ENCODE measurements at places on chromosomes 12 and 14.

- DNase-seq = peak; percentile 29
These were observed 103.0 kb upstream of the SFSWAP start for GRCh38 chr12:131607658-131608447.

- DNase-seq = no peak
These were observed 239.0 kb downstream of the ADAMTS20 start for GRCh38 chr12:43312991-43313505.

DNA sequence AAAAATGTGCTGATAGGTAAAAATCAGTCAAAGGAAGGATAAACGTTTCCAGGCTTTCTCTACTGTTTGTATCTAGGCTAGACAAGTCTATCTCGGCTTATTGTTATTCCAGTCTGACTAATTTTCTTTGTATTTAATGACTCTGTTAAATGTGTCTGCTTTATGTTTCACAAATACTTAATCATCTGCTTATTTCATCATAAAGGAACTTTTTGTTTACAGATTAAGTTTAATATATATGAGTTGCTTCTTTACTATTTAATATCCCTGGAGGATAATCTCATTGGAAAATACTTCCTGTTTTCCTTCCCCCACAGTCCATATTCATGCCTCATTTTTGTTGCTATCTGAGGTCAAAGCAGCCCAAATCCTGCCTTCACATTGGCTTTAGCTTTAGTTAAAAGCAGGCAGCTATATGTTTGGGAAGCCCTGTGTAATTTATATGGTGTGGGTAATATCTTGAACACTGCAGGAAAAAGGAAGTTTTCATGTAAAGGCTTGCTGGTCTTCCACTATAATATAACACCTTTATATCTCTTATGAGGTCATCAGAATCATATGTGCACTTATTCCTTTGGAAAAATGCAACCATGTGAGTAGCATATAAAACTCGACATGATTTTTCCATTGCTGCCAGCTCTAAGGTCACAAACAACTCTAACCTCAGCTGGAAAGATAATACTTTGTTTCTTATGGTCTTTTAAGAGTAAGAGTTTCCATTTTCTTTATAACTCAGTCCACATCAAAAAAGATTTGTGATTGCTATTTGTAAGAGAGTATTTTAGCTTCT lies 76.8 kb downstream of the ALX1 start:
- DNase-seq = no peak

DNA sequence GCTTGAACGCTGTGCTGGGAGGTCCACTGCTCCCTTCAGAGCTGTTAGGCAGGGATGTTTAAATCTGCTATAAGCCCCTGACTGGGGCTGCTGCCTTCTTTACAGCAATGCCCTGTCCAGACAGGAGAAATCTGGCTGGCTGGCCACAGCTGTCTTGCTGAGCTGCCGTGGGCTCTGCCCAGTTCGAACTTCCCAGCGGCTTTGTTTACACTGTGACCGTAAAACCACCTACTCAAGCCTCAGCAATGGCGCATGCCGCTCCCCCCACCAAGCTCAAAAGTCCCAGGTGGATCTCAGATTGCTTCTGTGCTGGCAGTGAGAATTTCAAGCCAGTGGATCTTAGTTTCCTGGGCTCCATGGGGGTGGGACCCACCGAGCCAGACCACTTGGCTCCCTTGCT lies 35.8 kb downstream of the CKAP4 start:
- no peak for DNase-seq

DNA sequence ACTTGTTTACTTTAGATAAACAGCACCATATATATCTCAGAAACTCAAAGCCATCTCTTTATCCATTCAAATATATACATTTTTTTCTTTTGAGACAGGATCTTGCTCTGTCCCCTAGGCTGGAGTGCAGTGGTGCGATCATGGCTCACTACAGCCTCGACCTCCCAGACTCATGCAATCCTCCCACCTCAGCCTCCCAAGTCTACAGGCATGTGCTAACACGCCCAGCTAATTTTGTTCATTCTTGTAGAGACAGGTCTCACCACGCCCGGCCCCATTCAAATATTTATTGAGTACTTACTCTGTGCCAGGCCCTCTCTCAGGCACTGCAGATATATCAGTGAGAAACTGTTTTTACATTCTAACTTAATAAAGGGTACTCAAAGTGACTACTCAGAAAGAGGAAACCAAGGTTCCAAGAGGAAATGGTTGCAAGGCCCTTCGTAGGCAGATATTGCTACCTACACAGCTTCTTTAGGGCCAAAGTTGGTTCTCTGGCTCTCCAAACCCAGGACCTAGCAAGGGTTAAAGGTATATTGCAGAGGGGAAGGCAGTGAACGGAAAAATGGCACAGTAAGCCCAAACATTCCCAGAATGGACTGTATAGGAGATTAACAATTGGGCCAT lies 2.9 kb downstream of the ATXN3 start:
- DNase-seq = no peak

DNA sequence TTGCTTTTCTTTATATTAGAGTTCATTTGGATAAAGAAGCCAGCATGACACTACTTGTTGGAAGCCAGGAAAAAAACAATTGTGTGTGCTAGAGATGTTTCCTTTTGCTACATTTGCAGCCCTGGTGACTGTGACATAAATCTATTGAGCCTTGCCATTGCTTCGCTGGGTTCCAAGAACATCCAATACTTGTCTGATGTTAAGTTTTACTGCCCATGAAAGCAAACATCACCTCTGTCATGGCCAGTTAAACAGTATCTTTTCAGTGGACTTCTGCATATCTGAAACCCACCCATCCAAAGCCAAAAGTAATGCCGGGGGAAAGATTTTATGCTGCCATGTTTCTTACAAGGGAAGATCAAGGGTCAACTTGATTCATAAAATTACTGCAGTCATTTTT lies 184.0 kb downstream of the MSRB3 start:
- no peak for DNase-seq
